ENCODE measurements at places on chromosomes 1 and 21.

GRCh38 chr1:192445839-192446489, 129.2 kb downstream of the RGS21 start:
- DNase-seq: peak; percentile 69

GRCh38 chr1:185807275-185807674, 73.1 kb downstream of the HMCN1 start:
- no peak for DNase-seq

DNA sequence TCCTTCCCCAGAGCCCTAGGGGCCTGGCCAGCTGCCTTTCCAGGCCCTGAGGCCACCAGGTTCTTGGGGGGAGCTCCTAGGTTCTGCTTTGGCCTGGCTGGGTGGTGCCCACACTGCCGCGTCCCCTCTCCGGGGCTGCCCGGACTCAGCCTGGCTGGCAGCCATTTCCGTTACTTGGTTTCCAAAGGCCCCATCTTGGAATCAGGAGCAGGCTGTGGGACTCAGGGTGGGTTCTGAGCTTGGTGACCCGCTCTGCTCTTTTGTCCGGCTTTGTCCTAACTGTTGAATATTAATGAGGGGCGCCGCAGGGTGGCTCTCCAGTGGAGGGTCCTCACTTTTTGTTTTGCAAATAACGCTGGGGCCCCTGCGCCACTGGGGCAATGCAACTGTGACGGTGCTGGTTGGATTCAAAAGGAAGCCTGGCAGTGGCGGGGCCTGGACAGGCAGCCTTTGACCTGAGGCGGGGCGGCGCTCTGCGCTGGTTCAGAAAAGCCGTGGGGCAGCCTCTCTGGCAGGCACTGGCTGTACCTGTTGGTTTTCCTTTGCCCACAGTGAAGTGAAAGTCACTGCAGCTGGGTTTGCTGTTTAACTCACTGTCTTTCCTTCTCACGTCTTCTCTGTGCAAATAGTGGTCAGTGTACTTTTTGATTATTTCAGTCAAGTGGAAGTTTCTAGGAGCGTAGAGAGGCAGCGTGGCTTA, 20.2 kb downstream of the SKI start:
- DNase-seq: no peak

GRCh38 chr1:87806379-87807094, 477.9 kb downstream of the LMO4 start:
- DNase-seq: no peak

- no peak for DNase-seq
These were observed 147.8 kb downstream of the SLC45A1 start for GRCh38 chr1:8465692-8466091.

- no peak for DNase-seq
These were observed 315.9 kb downstream of the ST6GALNAC3 start for GRCh38 chr1:76390456-76390855.

- DNase-seq: no peak
These were observed 72.2 kb upstream of the CDC42BPA start for GRCh38 chr1:227390525-227390924.

DNA sequence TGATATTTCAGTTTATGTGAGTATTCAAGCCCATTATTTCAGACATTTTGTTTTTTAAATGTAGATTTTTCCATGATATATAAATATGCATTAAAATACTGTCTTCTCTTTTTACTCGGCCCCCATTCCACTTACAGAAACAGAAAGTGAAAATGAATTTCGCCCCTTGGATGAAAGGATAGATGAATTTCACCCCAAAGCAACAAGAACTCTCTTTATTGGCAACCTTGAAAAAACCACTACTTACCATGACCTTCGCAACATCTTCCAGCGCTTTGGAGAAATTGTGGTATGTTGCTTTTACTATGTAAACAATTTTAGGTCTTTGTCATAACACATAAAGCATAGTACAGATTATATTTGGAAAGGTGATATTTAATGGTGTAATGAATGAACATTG, 59.9 kb downstream of the ZBTB17 start:
- DNase-seq: no peak

- no peak for DNase-seq
These were observed 350.6 kb upstream of the RUNX1 start for GRCh38 chr21:35399706-35400105.

GRCh38 chr1:32337855-32338636, 2.0 kb upstream of the MARCKSL1 start:
- peak; percentile 23 for DNase-seq

DNA sequence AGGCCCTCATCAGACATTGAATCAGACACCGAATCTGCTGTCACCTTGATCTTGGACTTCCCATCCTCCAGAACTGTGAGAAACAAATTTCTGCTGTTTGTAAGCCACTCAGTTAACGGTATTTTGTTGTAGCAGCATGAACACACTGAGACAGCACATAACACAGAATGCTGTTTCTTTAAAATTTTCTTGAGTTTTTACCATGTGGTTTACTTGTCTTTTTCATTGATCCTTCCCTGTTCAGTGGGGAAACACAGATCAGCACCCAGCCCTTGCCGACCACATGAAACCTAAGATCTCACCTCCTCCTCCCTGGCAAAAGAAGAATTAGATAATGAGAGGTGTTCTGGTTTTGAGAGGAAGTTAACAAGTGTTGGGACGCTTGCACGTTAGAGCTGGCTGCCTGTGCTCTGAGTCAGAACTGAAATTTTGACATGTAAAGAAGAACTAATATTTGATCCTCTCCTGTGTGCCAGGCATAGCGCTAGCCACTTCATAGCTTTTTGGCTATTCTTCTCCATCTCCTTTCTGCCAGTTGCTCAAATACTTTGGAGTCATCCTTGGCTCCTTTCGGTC, 179.6 kb downstream of the DHRS3 start:
- DNase-seq: peak; percentile 42

- no peak for DNase-seq
These were observed 18.9 kb downstream of the SLC6A9 start for GRCh38 chr1:44012404-44012803.

DNA sequence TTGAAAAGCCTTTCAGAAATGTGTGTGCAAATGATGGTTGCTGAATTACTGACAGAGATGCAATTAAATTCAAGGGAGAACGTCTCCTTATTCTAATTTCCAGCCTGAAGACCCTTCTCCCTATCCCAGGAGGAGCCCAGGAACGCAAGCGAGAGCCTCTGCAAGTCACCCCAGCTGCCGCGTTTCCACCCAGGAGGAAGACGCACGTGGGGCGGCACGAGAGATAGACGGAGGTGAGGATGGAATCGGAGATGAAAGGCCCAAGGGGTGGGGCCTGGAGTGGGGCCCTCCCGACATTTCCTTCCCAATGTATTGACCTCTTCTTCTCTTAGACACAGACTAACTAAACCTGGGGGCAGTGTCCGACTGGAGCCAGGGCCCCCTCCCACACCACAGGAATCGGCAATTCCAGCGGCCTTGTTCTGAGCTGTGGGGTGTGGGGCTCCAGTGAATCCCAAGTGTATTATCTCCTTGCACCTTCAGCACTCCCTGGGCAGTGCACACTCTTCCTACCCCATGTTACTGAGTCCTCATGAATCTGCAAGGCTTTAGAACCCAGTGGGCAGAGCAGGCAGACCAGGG, 322.5 kb downstream of the AJAP1 start:
- DNase-seq: no peak

DNA sequence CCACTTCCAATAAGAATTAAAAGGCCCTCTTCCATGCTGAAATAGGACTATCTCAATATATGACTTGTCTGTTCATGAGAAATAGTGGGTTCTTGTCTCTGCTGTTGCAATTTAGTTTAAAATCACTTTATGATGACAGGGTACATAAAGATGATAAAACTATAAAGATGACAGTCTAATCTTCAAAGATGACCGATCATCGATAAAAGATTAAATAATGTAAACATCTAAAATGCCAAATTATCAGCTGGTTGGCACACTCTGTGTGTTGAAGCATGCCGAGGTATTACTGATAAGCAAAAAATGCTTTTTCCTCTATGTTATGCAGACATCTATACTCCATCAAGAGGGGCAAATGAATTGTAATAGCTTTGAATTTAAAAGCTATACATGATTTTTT, 89.5 kb downstream of the ADGRL4 start:
- DNase-seq: no peak

- DNase-seq: no peak
These were observed 31.9 kb downstream of the MTARC1 start for GRCh38 chr1:220818421-220819173.

GRCh38 chr1:186206048-186206570, 168.9 kb downstream of the TPR start:
- DNase-seq: no peak

GRCh38 chr1:181789395-181789794, 272.1 kb downstream of the ZNF648 start:
- DNase-seq: no peak

GRCh38 chr21:28953247-28953646, 39.4 kb downstream of the LTN1 start:
- DNase-seq: no peak

DNA sequence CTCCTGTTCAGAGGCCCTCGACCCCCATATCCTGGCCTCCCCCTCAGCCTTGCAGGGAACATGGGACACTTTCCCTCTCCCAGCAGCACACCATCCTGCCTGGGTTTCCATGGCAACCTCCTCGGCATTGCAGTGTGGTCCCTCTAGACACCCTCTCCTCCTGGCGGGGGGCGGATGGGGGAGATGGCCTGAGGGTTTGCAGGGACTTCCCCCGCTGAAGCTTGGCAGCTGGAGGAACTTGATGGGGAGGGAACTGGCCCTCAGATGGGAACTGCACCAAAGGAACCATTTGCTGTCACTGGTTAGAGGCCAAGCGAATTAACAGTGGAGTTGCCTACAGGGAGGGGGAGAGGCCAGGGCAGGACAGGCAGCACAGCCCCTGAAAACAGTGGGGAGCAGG, 28.7 kb downstream of the RIMS3 start:
- no peak for DNase-seq

GRCh38 chr1:10302416-10302815, 92.0 kb downstream of the KIF1B start:
- DNase-seq: no peak

DNA sequence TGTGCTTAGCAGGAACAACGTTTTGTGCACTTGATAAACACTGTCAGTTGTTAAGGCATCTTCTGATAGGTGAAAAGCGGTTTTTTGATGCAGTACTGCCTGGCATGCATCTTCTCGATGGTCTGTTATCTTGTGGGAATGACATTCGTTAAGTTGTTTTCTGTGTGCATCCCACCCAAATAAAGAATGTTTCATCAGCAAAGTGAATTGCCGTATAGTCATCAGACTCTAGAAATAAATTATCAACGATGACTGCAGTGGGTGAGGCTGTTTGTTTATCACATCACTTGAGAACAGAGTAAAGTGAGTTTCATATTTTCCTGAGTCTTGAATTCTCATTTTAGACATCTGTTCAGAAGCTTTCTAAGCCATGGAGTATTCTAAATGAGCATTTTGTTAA, 34.1 kb downstream of the NFIA start:
- no peak for DNase-seq

DNA sequence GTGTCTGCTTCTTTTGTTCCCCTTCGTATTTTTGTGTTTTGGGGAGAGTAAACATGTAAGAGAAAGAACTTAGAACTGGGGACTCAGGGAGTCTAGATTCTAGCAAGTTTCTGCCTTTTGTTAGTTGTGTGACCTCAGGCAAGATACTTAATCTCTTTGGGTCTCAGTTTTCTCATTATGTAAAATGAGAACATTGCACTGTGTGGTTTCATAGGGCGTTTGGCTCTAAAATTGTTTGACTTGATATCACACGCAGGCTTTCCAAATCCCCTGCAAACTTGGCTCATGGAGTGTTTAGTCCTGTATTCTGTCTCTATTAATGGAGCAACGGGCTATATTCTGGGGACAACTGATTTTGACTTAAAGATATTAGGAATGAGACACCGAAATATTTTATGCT, 57.7 kb downstream of the NTNG1 start:
- no peak for DNase-seq

GRCh38 chr1:41407664-41408252, 46.5 kb downstream of the FOXO6 start:
- DNase-seq: no peak

DNA sequence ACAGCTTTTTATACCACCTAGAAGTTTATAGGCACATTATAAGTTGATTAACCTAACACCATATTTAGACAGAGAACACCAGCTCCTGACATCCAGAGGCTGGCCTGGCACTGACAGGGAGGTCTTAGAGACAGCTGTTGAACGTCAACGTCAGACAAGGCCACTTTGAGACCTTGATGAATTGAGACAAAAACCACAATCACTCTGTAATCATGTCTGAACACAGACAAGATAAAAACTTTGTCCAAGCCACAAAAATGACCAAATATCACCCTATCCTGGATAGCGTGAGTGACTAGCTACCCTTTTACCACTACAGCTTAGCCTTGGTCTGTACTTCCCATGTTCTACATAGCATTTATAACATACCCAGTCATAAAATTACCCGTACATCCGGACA, 403.6 kb upstream of the CHRM3 start:
- no peak for DNase-seq

DNA sequence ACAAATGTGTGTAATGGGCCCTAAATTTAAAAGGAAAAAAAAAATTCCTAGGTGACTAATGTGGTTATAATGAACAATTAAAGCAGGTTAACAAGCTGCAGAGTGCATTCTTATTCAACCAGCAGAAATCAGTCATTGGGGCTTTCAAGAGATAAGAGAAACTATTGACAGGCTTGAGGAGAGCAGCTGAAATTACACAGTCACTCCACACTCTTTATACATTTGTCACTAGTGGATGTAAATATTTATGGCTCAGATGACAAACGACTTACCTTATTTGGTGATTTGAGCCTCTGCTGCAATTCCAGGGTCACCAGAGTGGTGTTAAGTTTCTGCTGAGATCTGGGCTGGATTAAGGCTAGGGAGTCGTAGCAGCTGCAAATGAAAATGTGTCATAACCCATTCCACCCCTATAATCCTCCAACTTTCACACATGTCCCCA, 896.3 kb downstream of the TTLL7 start:
- no peak for DNase-seq
